ENCODE measurements at places on chromosomes 3 and 15.

- no peak for DNase-seq
Observed at GRCh38 chr3:183912895-183913579, 28.4 kb upstream of the PARL start.

GRCh38 chr15:52105846-52106245 is 6.7 kb downstream of the BCL2L10 start:
- DNase-seq: no peak

DNA sequence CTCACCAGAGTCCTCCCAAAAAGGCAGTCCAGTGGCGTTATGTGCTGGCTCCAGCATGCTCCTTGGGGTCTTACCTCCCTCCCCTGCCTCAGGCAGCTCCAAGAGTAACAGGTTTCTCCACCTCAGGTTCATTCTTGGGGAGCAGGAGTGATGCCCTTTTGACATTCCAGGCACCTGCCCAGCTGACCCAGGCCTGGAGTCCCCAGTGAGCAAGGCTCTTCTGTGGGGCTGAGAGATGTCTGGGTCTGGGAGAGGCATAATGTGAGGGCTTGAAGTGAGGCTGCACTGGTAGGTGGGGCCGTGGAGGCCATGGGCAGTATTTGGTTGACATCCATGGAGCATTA is 15.3 kb downstream of the PXYLP1 start:
- DNase-seq: no peak

DNA sequence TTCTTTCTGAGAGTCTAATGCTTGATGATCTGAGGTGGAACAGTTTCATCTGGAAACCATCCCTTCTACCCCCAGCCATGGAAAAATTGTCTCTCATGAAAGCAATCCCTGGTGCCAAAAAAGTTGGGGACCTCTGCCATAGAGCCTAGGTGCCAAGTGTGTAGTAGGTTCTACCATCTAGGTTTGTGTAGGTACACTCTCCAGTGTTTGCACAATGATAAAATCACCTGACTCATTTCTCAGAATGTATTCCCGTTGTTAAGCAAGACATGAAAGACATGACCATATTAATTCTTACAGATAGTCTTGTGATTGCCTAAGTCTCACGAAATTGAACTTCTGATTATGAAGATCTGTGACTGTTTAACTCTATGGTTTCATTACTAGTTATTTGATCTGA is 68.6 kb downstream of the KAT2B start:
- DNase-seq: no peak

DNA sequence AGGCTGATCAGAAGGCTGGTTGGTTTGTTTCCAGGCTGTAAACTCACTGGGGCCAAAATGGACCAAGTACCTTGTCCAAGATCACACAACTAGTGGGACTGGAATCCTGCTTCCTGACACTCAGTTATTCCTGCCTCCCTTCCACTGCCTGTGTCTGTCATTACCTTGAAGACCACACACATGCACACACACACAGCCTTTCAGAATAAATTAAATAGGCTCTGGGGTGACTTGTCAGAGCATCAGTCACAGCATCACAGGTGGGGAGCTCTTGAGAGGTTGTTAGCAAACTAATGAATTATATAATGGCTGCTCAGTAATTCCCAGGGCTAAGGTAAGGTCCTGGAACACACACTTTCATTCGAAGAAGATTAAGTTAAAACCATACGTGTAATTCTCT is 231.8 kb downstream of the UACA start:
- DNase-seq: no peak

DNA sequence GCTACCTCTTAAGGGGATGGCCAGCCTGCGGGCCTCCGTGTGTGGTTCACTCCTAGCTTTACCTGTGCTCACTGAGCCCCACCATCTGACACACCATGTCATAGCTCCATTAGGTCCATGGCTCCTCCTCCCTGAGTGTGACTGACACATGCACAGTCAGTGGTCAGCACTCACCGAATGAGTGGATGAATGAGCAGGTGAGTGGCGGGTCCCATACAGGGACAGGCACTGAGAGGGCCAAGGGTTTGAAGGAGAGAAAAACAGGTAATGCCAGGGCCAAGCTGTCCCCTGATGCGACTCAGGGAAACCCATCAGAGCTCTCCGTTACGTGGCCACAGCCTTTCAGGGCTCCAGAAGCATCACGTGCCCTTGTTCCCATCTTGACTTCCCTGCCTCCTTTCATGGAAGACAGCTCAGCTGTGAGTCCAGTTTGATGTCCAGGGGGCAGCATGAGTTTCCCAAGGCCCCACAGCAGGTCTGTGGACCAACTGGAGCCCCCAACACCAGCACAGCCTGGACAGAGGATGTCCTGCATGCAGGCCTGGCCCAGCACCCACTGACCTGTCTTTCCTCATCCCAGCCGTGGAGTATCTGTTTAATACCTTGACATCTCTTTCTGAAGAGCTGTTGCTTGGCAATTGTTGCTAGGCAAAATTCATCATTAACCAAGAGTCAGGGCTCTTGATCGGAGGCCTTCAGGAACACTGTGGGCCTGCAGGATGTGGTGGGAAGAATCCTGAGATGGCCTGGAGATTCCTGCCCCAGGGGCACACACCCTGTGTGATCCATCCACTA is 84.4 kb downstream of the PLXNA1 start:
- no peak for DNase-seq

DNA sequence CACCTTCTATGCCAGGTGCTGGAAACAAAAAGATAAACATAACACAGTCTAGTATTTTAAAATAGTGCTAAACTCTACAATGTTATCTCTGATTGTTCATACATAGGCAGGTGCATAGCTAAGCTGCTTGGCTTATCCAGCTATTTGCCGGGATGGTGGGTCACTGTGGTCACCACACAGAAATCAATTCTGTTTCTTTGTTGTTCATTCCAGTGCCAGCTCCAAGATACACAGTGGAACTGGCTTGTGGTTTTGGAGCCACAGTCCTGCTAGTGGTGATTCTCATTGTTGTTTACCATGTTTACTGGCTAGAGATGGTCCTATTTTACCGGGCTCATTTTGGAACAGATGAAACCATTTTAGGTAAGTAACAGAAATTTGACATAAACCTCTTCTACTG is 130.2 kb downstream of the IL1RAP start:
- no peak for DNase-seq

DNA sequence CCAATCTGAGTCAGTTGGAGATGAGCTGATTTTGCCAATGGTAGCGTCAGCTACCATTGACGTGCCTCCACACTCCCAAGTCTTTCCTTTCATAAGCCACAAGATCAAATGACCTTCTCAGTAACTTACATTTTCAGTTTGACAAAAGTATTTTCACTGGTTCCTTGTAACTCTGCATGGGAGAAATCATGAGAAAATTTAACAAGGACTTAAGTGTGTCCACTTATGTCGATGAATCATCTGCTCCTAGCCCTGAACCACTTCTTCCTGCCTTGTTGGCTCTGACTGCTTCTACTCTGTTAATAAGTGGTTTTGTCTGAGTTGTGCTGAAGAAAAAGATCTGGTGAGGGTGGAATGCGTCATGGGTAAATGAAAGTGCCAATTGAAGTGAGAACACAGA is 101.2 kb downstream of the NFKBIZ start:
- no peak for DNase-seq

DNA sequence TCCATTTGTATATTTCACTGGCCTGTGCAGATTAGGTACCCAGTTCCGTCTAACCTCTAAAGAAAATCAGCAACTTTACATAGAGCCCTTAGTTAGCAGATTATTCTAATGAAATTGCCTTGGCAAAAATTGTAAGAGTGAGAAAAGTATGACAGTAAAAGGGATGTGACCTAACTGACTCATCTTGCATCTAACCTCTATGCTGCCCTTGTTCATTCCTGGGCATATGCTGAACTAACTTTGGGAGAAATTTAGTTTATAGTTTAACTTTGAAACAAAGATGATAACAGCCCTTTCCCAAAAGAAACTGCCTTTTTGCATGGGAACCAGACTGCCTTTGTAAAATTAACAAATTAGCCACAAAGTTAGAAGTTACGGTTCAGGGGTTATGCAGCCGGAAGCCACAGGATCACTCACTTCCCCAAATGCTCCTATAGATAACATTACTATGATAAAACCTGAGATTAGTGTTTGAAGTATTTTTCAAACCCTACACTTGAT is 839.8 kb upstream of the ALCAM start:
- no peak for DNase-seq

GRCh38 chr3:6168256-6168655 is 692.7 kb upstream of the GRM7 start:
- no peak for DNase-seq

- no peak for DNase-seq
Observed at GRCh38 chr3:48294611-48295263, 38.7 kb downstream of the SPINK8 start.

DNA sequence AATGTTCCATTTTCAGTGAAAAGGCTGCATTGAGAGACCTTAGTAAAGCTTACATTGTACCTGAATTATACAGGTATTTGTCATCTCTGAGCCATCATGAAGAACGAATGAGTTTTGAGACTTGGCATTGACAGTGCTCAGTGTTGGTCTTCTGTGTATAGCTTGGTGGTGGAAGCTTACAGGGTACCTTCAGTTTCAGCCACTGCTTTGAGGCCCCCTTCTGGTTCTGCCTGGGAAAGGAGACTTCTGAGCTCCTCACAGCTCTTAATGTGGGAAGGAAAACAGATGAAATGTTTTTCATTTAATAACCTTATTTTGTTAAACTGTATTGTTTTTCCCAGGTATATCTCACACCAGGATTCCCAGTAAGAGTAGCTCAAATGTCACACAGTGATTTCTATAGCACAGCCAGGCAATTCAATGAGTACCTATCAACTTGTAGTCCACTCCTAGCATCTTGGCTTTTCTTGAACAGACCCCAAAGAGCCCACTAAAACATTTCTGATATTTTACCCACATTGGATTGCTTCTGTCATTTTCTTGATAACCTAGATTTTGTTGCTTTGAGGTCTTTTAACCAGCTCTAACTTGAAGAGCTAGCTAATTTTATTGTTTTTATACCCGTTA is 5.6 kb downstream of the SERPINI1 start:
- DNase-seq: peak; percentile 20

DNA sequence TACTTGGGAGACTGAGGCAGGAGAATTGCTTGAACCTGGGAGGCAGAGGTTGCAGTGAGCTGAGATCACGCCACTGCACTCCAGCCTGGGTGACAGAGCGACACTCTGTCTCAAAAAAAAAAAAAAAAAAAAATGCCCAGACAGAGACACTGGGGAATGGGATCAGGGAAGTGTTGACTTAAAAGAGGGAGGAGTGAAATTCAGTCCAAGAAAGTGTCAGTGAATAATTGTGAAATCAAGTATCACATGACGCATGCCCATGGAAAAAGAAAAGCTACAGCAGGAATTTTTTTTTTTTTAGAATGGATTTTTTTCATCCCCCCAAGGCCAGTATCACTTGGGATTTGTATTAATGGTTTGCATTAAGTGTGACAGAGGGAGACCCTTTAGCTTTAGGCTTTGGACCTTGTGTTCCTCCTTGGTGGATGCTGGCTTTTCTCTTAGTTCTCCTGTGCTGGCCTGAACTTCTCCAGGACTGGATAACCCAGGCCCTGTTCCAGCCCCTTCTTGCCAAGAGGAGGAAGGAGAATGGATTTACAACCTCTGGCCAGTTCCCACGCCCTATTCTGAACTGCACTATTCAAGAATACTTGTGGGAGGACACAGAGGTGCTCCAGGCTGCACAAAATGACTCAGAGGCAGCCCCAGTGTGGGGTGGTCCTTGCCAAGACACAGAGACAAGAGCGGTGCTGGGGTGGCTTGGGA is 36.7 kb upstream of the ZNF774 start:
- DNase-seq: no peak

- no peak for DNase-seq
Observed at GRCh38 chr3:37392957-37393356, 218.6 kb upstream of the LRRFIP2 start.

DNA sequence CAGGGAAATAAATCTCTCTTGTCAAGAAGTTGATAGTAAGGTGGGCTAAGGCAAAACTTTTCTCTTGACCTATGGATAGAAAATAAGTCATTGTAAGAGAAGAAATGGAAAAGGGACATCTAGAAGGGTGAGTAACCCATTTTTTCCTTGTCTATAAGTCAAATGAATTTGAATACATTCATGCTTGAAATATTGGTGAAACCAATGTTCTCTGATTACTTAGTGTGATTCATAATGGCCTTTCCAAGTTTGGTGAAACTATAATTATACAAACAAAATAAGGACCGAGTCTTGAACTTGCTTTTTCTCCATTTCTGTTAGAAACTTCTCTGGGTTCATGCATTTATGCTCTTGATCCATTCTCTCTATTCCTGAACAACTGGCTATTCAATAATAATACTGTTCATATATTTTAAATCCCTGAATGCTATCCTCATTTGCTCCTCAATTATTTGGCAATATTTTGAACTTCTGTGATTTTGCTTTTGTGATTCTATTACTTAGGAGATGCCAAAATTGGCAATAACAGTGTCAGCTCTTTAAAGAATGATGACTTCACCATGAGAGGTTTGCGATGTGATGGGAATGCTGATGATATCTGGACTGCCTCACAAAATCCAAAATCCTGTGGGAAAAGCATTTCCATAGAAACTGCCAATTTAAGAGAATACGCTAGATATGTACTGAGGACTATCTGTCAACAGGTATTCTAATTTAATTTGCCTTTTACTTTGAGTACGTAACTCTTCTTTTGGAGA is 12.3 kb downstream of the P2RY12 start:
- no peak for DNase-seq

GRCh38 chr3:101784855-101785613 is 6.0 kb downstream of the NXPE3 start:
- DNase-seq: no peak

GRCh38 chr15:88375234-88375927 is 91.8 kb downstream of the MRPL46 start:
- no peak for DNase-seq

DNA sequence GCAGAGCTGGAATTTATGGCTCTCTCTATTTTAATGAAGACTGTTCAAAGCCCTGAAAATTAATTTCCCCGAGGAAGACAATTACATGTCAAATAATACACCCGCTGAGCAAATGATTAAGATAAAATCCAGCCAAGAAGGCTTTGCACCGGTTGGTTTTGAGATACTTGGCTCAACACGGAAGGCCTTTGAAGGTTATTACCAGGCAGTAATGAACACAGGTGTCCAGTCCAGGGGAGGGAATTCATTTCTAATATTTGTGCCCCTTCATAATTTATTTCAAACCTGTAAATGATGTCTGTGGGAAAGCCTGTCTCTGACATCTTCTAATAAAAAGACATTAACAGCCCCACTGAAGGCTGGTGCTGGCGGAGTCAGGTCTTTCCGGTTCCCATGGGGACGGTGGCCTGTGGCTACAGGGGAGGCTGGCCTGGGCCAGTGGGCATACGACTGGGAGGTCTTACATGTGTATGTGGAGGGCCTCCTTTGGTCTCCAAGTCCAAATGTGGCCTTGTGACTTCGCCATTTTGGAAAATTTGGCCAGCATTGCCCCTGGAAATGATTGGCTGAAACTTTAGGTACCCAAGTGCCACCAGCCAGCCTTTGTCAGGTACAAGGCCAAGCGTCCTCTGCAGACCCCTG is 49.9 kb upstream of the IQSEC1 start:
- no peak for DNase-seq

All from activated CD4-positive, alpha-beta T cell treated with anti-CD3 and anti-CD28 coated beads for 4 hours (primary cell).